Activated CD8-positive, alpha-beta T cell treated with anti-CD3 and anti-CD28 coated beads, Interleukin-2, amount 10 ng/mL, durations not matched to agents 7 days and 5 days (primary cell): ENCODE measurements at places on chromosomes 2 and 18. TPM values are rescaled to one million over a fixed set of nuclear protein-coding genes. Genes with fewer than 3 reads are reported as not detected.

RBFA gene
- total RNA-seq = 26.2 TPM

TTLL4 gene
- 27.7 TPM for total RNA-seq

PSMA8 gene
- total RNA-seq = 1.2 TPM

HOXD1 gene
- not detected for total RNA-seq

NETO1 gene
- total RNA-seq = not detected

KLHL29 gene
- total RNA-seq = 4.4 TPM

ARL4C gene
- total RNA-seq = 126 TPM

TRIM43 gene
- total RNA-seq = not detected

NBAS gene
- total RNA-seq = 31.8 TPM

TCF23 gene
- total RNA-seq = not detected

CEBPZOS gene
- total RNA-seq = 36.0 TPM

AKAIN1 gene
- total RNA-seq = not detected

ELOA2 gene
- not detected for total RNA-seq

VAMP8 gene
- total RNA-seq = 148 TPM

PPIG gene
- total RNA-seq = 56.6 TPM

BOK gene
- not detected for total RNA-seq

ARHGEF4 gene
- total RNA-seq = 2.9 TPM

SLC66A2 gene
- 21.6 TPM for total RNA-seq

FAM237A gene
- total RNA-seq = not detected

ASPRV1 gene
- 0.78 TPM for total RNA-seq

IGFBP2 gene
- total RNA-seq = 74.7 TPM

FAM228A gene
- not detected for total RNA-seq

HRH4 gene
- not detected for total RNA-seq

SLC5A7 gene
- total RNA-seq = not detected

UPP2 gene
- not detected for total RNA-seq

SERPINB10 gene
- total RNA-seq = not detected

RPIA gene
- total RNA-seq = 47.8 TPM

SERPINB3 gene
- total RNA-seq = not detected

KRTCAP3 gene
- 5.6 TPM for total RNA-seq

RFX8 gene
- total RNA-seq = 2.8 TPM

EEF1B2 gene
- 559 TPM for total RNA-seq

SH3RF3 gene
- total RNA-seq = 0.10 TPM

NRBP1 gene
- total RNA-seq = 91.3 TPM

PAIP2B gene
- total RNA-seq = 1.5 TPM

SP140L gene
- total RNA-seq = 90.5 TPM

FOXD4L1 gene
- 0.21 TPM for total RNA-seq

IL1R1 gene
- total RNA-seq = not detected

FLACC1 gene
- 3.0 TPM for total RNA-seq

LIMS3 gene
- 0.97 TPM for total RNA-seq

EDAR gene
- not detected for total RNA-seq

ANKRD36C gene
- 87.5 TPM for total RNA-seq

CACNB4 gene
- total RNA-seq = 0.29 TPM

PAX8 gene
- 0.21 TPM for total RNA-seq

TUBA3E gene
- not detected for total RNA-seq

CCDC150 gene
- total RNA-seq = 23.9 TPM

ANKRD30BL gene
- not detected for total RNA-seq

CD207 gene
- total RNA-seq = not detected

VIT gene
- not detected for total RNA-seq

SLC9A4 gene
- 0.08 TPM for total RNA-seq

CHRNG gene
- total RNA-seq = not detected

NR4A2 gene
- total RNA-seq = 2.0 TPM

GMPPA gene
- total RNA-seq = 41.2 TPM

SLC39A10 gene
- 49.0 TPM for total RNA-seq

MAP3K2 gene
- 58.5 TPM for total RNA-seq
